ENCODE measurements at places on chromosomes 16 and 17.

- no peaks in the 10 kb centered on the region for H3K36me3 ChIP-seq
- DNase-seq: no peak
- no peak overlapping the region for H3K4me3 ChIP-seq
- H3K4me1 ChIP-seq: no peaks in the 10 kb centered on the region
Measured at GRCh38 chr16:87047221-87048037, 269.8 kb downstream of the C16orf95 start.

DNA sequence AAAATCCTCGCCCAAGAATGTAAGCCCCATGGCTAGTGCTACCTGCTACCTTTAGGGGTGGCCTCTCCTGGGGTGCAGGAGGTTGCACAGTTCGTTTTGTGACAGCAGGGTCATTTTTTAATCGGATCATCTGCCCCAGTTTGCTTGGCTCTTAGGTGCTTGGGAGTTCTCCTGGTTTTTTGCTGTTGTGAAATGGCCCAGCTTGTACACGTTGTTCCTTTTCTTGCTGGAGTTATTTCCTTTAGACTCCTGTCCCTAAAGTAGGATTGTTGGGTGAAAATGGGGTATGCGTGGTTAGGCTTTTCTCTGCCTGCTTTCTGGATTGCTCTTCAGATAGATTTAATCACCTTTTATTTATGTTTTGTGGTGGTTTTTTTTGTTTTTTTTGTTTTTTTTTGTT lies 25.8 kb downstream of the ABCC1 start:
- H3K4me3 ChIP-seq: no peak overlapping the region
- H3K4me1 ChIP-seq: no peaks in the 10 kb centered on the region
- no peaks in the 10 kb centered on the region for H3K27me3 ChIP-seq
- peaks cover 27% of the 10 kb centered on the region for H3K36me3 ChIP-seq
- no peak for DNase-seq

DNA sequence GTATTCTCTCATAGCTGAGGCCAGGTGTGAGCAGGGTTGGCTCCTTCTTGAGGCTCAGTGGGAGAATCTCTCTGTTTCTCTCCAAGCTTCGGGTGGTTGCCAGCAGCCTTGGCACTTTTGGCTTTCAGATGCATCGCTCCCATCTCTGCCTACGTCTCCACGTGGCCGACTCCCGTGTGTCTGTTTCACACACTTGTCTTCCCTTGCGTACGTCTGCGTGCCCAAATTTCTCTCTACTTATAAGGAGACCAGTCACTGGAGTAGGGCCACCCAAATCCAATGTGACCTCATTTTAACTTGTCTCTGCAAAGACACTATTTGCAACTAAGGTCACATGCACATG lies 14.7 kb downstream of the OSBPL7 start:
- no peak for DNase-seq
- H3K27ac ChIP-seq: no peak overlapping the region
- H3K27me3 ChIP-seq: no peaks in the 10 kb centered on the region
- peaks cover 36% of the 10 kb centered on the region for H3K36me3 ChIP-seq
- no peak overlapping the region for H3K4me3 ChIP-seq

DNA sequence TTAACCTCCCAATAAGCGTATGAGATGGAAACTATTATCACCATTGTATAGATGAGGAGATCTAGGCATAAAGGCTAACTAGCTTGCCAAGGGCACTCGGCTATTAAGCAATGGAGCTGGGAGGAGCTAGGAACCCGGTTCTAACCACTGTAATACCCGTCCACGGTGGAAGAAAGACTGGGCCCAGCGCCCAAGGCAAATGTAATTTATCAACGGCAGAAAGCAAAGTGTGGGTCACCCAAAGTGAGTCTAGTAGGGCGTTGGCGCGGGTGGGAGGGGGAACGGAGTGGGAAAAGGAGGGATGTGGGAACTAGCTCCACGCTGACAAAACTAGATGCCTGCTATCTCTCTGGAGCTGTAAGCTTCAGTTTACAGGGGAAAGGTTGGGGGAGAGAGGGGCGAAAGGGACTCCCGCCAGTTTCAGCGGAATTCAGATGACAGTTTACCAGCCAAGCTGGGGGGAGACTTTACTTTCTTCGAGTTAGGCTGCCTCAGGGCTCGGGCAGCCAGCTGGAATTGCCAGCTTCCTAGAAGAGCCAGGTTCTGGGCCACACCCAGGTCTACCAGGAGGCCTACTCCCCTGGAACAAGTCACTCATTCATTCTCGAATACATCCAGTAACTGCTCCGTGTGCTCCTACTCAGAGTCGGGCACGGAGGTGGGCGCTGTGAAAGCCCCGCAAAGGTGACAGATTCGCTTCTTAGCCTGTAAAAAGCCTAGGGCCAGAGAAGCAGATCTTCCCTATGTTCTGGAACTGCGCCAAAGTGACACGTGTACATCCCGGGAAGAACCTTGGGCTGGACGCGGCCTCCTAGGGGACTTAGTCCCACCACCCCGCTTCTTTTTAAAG lies 837 bp downstream of the LRRC59 start:
- H3K27me3 ChIP-seq: no peaks in the 10 kb centered on the region
- H3K4me1 ChIP-seq: peaks cover 22% of the 10 kb centered on the region

- no peak overlapping the region for H3K27ac ChIP-seq
- no peaks in the 10 kb centered on the region for H3K27me3 ChIP-seq
- no peak for DNase-seq
- no peaks in the 10 kb centered on the region for H3K36me3 ChIP-seq
- H3K4me3 ChIP-seq: no peak overlapping the region
Measured at GRCh38 chr17:596763-597644, 117.6 kb downstream of the VPS53 start.

DNA sequence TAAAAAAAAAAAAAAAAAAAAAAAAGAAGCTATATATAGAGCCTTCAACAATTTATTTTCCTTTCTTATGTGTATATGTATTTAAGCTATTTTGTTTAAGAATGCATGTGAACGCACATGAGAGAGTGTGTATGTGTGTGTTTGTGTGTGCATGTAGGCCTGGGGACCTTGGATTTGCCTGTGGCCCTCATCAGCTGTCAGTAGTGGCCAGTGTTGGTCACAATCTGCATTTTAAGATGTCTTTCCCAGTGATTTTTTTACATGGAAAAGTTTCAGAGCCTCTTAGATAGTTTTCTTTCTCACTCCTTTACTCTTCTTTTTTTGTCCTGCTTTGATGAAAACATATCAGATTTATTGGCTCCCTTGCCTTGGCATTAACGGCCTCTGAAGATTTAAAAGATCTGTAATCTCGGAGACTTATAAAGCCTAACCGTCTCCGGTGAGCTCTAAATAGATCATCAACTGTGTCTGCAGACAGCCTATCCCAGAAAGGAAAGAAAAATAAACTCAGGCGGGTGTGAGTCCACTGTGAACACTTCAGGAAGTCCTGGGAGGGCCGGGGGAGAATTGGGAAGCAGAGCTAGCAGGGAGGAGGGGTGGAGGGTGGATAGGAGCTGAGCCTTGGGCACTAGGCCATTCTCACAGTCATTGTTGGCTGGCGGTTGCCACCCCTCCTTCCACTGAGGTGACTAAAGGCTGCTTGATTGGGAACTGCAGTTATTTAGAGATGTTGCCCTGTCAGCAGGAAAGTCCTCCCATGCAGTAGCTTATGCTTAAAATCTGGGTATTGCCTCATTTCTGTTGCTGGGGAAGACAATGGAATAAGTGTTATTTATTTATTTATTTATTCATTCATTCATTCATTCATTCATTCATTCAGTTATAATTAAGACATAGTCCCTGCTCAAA lies 86.8 kb downstream of the WWP2 start:
- DNase-seq: no peak
- H3K27me3 ChIP-seq: no peaks in the 10 kb centered on the region
- no peak overlapping the region for H3K27ac ChIP-seq
- peaks cover 10% of the 10 kb centered on the region for H3K36me3 ChIP-seq
- H3K4me3 ChIP-seq: no peak overlapping the region

DNA sequence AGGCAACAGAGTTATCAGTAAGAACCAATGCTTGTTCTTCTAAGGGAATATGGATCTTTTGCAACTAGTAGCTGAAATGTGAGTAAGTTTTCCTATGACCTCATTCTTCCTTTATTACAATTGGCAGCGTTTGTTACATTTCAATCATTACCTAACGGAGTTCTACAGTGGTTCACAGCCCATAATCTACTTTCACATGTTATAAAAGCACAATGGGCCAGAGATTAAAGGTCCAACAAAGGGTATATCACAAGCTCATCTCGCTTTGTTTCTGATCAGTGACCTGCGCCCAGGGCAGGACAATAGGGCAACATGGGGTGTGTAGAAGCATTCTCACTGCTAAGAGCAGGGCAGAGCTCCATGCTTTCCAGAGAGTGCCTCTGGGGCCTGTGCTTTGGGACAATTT lies 279.9 kb upstream of the DYNLRB2 start:
- no peak overlapping the region for H3K27ac ChIP-seq
- no peak for DNase-seq
- no peaks in the 10 kb centered on the region for H3K27me3 ChIP-seq
- H3K4me3 ChIP-seq: no peak overlapping the region
- no peaks in the 10 kb centered on the region for H3K4me1 ChIP-seq

GRCh38 chr17:69725146-69725545 lies 310.6 kb downstream of the MAP2K6 start:
- H3K36me3 ChIP-seq: no peaks in the 10 kb centered on the region
- H3K27me3 ChIP-seq: no peaks in the 10 kb centered on the region
- no peak overlapping the region for H3K27ac ChIP-seq

DNA sequence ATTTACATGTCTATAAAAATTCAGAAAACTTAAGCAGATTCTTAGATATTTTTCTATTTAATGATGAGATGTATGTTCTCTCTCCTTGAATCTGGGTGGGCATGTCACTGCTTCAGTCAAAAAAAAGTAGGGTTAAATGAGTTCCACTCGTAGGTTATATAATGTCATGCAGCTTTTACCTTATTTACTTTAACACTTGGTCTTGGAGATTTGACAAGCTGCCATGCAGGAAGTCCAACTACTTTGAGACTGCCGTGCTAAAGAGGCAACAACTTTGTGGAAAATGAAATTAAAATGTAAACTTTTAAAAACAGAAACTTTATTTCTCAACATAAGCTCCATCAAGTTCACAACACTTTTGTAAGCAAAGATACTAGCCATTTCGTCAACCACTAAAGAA lies 1336.0 kb upstream of the CDH8 start:
- no peaks in the 10 kb centered on the region for H3K27me3 ChIP-seq
- no peaks in the 10 kb centered on the region for H3K36me3 ChIP-seq
- H3K27ac ChIP-seq: no peak overlapping the region
- DNase-seq: no peak

- peaks cover 45% of the 10 kb centered on the region for H3K4me1 ChIP-seq
- H3K36me3 ChIP-seq: peaks cover 6% of the 10 kb centered on the region
- no peak for DNase-seq
- H3K4me3 ChIP-seq: peak overlapping the region; percentile 85
- peak overlapping the region; percentile 67 for H3K27ac ChIP-seq
- no peaks in the 10 kb centered on the region for H3K27me3 ChIP-seq
Measured at GRCh38 chr17:28948873-28949184, 2.5 kb downstream of the PHF12 start.

DNA sequence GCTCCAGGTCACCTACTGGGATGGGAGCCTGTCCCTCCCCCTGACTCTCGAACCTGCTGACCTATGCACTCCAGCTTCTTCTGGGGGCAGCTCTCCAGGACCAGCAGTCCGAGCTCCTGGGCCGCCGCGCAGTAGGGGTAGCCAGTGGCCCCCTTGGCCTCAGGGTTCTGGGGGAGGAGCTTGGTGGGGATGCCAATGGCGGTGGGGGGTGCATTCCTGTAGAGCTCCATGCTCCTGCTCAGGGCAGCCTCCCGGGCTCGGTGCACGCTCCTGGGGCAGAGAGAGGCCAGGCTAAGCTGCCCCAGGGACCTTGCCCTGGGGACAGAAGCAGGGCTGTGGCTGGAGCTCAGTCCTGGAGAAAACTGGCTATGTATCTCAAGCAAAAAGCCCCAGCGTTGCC lies 7.7 kb upstream of the SPATA2L start:
- H3K4me3 ChIP-seq: no peak overlapping the region
- no peak overlapping the region for H3K27ac ChIP-seq
- no peak for DNase-seq
- no peaks in the 10 kb centered on the region for H3K27me3 ChIP-seq

- no peaks in the 10 kb centered on the region for H3K4me1 ChIP-seq
- no peak overlapping the region for H3K27ac ChIP-seq
- no peak for DNase-seq
- no peaks in the 10 kb centered on the region for H3K36me3 ChIP-seq
- H3K4me3 ChIP-seq: no peak overlapping the region
Measured at GRCh38 chr17:32628271-32629044, 141.7 kb downstream of the CDK5R1 start.

- no peak overlapping the region for H3K27ac ChIP-seq
- no peak overlapping the region for H3K4me3 ChIP-seq
- H3K36me3 ChIP-seq: peaks cover 54% of the 10 kb centered on the region
- DNase-seq: no peak
- no peaks in the 10 kb centered on the region for H3K27me3 ChIP-seq
Measured at GRCh38 chr16:12060751-12061150, 84.2 kb downstream of the SNX29 start.

- DNase-seq: no peak
- no peak overlapping the region for H3K4me3 ChIP-seq
- H3K27me3 ChIP-seq: no peaks in the 10 kb centered on the region
Measured at GRCh38 chr17:35287286-35287811, 44.5 kb downstream of the SLFN5 start.

- no peak for DNase-seq
- no peaks in the 10 kb centered on the region for H3K36me3 ChIP-seq
- H3K4me3 ChIP-seq: no peak overlapping the region
- no peaks in the 10 kb centered on the region for H3K4me1 ChIP-seq
Measured at GRCh38 chr17:66466106-66466820, 163.8 kb downstream of the PRKCA start.

DNA sequence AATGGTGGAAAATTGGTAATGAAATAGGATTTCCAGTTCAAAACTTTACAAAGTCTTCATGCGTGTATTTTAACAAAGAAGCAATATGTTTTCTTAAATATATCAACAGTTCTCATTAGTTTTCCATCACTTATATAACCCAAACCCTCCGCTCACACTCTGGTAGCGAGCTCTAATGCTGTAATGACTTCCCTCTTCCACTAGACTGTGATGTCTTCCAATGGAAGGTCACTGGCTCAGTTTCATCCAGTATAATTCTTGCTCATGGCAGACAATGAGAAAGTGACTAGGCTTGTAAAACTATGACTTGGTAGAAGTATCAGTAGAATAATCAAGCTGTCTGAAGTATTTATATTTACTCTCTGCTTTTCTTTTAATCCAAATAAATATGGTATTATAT lies 32.8 kb downstream of the NETO2 start:
- H3K36me3 ChIP-seq: no peaks in the 10 kb centered on the region
- DNase-seq: no peak
- no peak overlapping the region for H3K27ac ChIP-seq
- no peak overlapping the region for H3K4me3 ChIP-seq
- no peaks in the 10 kb centered on the region for H3K27me3 ChIP-seq

Measured in B cell (primary cell).